ENCODE measurements at places on chromosomes 1 and 21. TPM values are rescaled to one million over a fixed set of nuclear protein-coding genes. Genes with fewer than 3 reads are reported as not detected.

The ZNF362 gene
- total RNA-seq, result 16.0 TPM

The HCRTR1 gene
- not detected for total RNA-seq

The CNTN2 gene
- total RNA-seq, result not detected

The SPRR1B gene
- total RNA-seq, result not detected

The AMY2A gene
- not detected for total RNA-seq

The PTPN7 gene
- 4.2 TPM for total RNA-seq

The SPRR1A gene
- not detected for total RNA-seq

The NBPF12 gene
- total RNA-seq, result 16.0 TPM

The CELA3B gene
- not detected for total RNA-seq

The CFHR4 gene
- not detected for total RNA-seq

The OR2AK2 gene
- total RNA-seq, result 0.44 TPM

The NBPF4 gene
- 0.33 TPM for total RNA-seq

The SFN gene
- total RNA-seq, result 18.4 TPM

GRCh38 chr1:180235077-180235501 is 5.0 kb downstream of the LHX4 start:
- no peak for DNase-seq

- DNase-seq, result no peak
Observed at GRCh38 chr1:152502496-152503180, 8.0 kb upstream of the LCE5A start.

GRCh38 chr1:227758366-227758765 is 23.1 kb downstream of the SNAP47 start:
- no peak for DNase-seq

- no peak for DNase-seq
Observed at GRCh38 chr1:16605213-16605525, 8.2 kb downstream of the NBPF1 start.

- peak; percentile 89 for DNase-seq
Observed at GRCh38 chr1:201696217-201696761, 132.7 kb upstream of the IPO9 start.

GRCh38 chr1:42038261-42038660 is 114.9 kb upstream of the GUCA2B start:
- DNase-seq, result no peak

- DNase-seq, result no peak
Observed at GRCh38 chr1:174451408-174451807, 3.6 kb downstream of the GPR52 start.

- DNase-seq, result no peak
Observed at GRCh38 chr1:35810096-35810881, 2.5 kb downstream of the AGO4 start.

DNA sequence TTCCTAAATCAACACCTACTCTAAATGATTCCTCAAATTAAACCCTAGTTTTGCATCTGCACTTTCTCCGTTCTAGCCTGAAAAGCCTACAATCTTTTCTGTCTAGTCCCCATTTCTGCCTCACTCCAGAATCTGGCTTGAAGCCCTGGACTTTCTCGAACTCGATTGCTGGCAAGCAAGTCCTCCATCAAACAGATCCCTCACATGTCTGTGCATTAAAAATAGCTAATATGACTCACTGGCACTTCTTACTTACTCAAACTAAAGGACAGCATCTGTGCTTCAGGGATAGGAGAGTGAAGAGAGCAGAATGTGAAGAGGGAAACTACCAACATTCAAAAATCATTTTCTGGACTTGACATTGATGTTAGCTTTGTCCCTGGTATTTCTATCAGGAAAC is 51.8 kb upstream of the CXADR start:
- DNase-seq, result no peak

DNA sequence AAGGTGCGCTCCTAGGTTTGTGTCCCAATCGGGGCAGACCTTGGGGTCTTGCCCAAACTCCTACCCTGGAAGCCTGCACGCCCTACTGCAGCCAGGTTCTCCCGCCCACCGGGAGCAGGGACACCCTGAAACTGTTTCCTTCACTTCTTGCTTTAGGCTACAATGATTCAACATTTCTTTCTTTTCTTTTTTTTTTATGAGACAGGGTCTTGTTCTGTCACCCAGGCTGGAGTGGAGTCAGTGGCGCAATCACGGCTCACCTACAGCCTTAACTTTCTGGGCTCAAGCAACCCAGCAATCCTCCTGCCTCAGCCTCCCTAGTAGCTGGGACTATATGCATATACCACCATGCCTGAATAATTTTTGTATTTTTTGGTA is 75.8 kb downstream of the ITPKB start:
- no peak for DNase-seq

DNA sequence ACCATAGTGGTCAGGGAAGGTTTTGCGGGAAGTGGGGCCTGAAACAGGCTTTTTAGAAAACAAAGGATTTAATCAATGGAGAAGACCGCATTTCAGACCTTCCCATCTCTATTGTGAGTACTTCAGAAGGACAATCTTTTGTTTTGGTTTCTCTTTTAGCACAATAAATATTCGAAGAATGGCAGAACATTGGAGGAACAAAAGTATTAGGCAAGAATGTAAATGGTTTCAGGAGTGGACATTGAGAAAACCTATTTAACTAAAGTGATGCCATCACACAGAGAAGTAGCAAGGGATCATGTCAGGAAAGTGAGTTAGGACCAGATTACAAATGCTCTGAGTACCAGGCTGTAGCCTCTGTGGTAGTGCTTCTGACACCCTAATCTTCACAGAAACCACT is 26.8 kb upstream of the UBE2U start:
- DNase-seq, result no peak

DNA sequence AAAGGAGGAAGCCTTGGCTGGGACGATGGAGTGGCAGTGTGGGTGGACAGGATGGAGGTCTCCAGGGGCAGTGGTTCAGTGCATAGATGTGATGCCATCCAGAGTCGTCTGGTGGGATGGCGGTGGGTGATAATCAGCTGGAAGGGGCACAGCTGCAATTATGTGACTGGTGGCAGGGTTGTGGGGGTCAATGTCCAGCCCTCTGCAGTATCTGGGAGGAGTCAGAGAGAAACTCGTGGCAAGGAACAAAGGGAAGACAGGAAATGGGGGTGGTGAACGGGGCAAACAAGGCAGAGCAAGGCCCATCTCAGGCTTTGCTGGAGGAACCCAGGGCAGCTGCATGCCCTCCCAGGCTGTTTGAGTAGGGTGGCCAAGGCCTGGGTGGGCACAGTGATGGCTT is 118.3 kb upstream of the USP24 start:
- no peak for DNase-seq

DNA sequence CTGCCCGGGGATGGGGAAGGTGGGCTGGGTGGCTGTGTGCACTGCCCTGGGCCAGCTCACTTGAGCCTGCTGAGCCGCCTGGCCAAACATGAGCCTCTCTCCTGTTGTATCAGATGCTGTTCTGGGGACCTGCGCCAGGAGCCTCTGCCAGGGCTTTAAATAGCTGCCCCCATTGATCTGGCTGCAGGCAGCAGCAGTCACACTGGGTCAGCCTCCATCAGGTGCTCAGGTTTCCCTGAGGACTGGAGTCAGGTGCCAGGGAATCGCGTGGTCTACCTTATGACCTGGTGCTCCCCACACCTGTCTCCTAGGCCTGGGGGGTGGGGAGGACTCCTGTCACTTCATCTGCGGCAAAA is 700 bp upstream of the CCDC28B start:
- no peak for DNase-seq

GRCh38 chr21:32114419-32115035 is 164.3 kb downstream of the MIS18A start:
- DNase-seq, result no peak

DNA sequence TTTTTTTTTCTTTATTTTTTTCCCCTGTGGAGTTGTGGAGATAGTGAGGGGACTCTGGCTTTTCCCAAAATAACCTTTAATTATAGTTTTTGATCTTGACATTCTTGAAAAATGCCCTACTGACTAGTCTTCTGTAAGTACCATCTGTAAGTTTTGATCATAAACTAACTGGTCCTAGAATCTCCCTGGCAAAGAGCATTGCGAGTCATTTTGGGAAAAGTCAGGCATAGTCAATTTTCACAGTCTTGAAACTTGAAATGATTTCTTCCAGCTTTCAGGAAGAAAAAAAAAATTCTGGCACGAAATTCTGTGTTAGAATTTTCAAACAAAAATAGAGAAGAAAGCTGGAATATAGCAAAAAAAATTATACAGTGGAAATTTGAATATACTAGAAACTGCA is 181.2 kb upstream of the SNX7 start:
- DNase-seq, result no peak

DNA sequence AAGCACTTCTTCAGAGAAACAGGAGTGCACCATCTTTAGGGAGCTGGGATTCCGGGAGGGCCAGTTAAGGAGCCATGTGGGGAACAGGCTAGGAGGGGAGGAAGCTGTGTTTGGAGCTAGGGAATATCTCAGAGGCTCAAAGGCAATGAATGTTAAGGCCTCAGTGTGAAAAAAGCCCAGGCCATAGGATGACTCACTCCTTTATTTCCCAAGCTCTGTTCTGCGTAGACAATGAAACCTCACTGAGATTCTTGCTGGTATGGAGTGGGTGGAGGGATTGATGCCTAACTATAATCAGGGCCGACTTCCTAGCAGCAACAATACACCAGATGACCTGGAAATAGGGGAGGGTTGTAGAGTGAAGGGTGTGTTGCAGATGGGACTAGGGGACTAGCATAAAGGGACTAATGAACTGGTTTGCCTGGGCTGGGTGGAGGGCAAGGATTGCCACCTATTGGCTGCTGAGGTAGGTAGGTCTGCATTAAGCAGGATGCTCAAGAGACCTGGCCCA is 2.1 kb downstream of the GNAT2 start:
- no peak for DNase-seq

GRCh38 chr1:237482777-237483176 is 407.9 kb downstream of the ZP4 start:
- DNase-seq, result no peak

DNA sequence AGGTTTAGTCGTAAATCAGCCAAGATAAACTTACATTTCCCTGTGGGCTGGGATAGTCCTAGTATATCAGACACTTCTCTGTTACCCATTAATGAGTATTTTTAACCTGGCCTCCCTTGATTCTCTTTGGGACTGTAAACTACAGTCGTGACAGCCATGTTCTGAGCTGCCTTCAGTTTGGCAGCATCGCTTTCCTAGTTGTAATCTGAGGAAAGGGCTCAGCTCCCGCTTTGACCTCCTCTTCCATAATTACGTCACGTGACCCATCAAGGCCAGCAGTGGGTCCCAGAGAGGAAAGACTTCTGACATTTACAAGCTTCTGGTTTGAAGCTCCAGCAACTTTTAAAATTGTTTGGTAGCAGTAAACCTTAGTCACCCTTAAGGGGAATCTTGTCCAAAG is 34.6 kb upstream of the MTR start:
- no peak for DNase-seq

DNA sequence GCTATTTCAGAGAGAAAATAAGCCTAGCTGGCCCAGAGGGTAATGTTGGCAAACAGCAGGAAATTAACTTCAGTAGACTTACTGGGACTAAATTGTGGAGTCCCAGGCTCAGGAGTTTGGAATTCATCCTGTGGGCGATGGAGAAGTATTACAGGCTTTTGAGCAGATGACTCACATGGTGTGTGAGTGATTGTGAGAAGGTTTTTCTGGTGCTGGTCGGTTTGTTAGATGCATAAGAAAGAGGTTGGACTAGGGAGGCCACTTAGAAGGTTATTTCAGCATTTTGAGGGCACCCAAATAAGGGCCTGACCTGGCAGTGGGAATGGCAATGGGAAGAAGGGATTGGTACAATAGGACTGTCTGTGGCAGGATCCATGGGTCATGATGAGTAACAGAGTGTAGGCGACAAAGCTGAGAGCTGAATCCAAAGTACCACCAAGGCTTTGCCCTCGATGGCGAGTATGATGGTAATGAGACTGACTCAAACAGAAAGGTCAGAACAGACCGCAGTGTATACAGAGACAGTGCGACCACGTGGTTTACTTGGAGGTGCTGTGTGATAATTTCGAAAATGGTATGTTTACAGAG is 69.2 kb upstream of the KIF26B start:
- no peak for DNase-seq

DNA sequence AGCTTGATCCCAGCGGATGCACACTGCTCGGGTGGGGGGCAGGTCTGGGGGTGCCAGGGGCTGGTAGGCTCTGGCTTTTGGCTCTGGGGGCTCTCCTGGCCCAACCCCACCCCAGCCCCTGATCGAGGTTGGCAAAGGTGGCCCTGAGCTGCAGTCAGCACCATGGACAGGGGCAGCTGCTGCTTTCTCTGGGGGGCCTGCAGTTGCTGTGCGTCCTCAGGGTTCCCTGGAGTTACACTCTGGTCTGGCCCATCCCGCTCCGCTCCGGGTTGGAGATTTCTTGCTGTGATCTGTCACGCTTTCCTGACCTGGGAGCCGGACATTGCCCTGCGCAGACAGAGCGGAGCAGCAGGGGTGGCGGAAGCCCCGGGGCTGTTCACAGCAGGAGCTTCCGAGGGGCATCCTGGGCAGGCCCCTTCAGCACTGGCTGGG is 8.0 kb upstream of the PLCH2 start:
- DNase-seq, result no peak

GRCh38 chr1:84693005-84693404 is 2.7 kb upstream of the SSX2IP start:
- DNase-seq, result no peak

GRCh38 chr1:156154317-156154749 is 948 bp downstream of the SEMA4A start:
- DNase-seq, result no peak

GRCh38 chr1:54335755-54336108 is 70.5 kb downstream of the SSBP3 start:
- DNase-seq, result no peak

DNA sequence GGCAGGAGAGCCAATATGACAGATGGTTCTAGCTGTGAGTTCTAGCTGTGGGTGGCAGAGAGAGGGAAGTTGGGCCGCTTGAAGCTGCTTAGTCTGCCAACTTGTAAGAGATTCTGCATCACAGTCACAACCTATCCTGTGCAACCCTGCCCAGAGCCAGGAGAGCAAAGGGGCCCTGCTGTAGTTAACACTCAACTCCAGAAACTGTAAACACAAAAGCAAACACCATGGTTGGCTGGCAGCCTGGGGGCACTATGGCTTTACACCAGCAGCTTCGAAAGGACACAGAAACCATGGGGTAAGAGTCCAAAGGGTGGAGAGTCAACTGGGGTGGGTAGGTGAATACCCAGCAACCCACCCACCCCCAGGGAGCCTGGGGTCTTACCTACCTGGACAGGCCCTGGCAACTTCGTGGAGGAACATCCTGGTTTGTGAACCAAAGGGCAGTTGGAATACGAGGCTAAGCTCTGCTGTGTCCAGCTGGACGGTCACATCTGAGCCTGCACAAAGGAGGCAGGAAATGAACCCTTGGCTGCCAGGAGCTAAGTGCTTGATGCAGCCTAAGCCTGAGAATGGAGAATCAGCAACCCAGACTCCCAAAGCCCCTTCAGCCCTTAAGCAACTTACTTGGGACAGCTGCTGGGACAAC is 6.4 kb downstream of the INPP5B start:
- no peak for DNase-seq

DNA sequence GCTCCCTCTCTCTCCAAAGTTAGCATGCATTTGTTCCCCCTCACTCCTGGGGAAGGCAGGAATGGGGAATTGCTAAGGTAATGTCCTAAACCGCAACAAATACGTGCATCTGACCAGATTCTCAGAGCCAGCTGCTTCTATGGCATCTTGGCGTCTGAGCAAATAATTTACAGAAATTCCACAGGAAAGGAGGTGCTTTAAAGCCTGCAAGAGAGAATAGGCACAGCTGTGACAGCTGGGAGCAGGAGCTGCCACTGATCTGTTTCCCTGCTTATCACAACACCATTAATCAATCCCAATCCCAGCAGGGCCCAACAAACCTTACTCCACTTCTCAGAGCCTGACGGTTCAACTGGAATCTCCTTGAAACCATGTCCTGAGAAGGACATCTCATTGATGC is 83.5 kb upstream of the ZNF281 start:
- DNase-seq, result no peak

Data from breast epithelium (tissue), 4 donors.